Activated naive CD4-positive, alpha-beta T cell (primary cell): ENCODE measurements at places on chromosomes 1 and 21.

DNA sequence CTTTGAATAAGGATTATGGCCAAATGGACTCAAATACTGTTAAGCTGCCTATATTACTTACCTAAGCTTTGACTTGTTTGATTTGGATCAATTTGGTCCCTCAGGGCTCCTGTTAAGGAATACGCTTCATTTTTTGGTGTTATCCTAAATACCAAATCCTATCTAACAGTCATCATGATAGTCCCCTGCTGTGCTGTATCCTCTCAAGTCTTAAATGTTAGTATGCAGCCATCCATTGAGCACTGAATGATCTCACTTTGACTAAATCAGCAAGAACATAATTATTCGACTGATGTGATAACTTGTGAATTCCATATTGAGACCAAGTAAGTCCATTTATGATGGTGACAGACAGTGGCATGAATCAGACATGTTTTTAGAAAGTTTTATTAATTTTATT, 53.1 kb upstream of the ATF3 start:
- no peak for DNase-seq

DNA sequence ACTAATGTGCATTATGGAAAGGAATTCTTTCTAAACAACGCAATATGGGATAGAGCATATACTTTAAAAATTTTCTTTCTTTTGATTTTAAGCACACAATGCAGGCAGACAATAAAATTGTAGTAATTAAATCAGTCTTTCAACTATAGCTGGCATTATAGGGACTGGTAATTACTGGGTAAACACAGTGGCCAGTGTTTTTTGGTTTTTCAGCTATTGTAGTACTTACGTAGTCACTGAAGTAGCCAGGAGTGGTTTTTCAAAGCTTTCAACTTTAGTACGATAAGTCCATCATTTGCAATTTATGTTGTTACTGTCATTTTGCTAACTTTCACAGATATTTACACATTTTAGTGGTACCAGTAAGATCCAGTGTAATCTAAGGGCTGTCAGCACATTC, 50.6 kb downstream of the RAB3GAP2 start:
- DNase-seq = no peak

GRCh38 chr1:12518931-12519692, 98.9 kb downstream of the DHRS3 start:
- DNase-seq = no peak

DNA sequence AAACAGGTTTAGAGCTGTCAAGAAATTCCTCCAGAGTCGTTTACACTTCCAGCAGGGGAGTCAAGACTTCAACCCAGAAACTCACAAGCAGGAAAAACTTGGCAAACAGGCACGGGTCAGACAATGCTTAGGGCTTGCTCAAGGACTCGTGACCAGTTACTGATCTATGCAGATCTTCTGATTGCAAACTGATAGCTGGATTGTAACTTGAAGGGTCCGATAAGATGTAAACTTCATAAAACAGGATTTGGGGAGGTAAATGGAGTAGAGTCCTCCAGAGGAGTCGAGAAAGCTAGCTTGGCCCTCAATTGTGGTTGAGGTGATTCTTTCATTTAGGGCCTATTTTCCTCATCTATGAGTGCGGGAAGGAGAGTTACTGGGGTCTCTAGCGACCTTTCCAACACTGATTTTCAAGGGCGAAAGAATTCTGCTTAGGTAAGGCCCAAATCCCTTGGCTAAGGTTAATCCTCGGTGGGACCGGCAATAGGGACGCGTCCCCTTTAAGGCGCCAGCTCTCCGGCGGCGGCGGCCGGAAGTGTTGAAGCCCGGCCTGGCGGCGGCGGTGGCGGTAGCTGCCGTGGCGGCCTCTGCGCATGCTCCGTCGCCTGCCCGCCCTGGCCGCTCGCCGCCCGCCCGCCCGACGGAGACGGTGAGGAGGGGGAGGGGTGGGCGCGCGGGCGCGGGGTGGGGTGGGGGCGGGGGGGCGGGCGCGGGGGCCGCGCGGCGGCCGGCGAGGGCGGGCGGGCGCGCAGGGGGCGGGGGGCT, at the start of gene GMEB1:
Gene GMEB1, plus strand, starts transcription at position 594 of the 765 bp plus-strand sequence. CDS start 14,829 bp downstream, outside the sequence.
- peak; percentile 72 for DNase-seq

- no peak for DNase-seq
Observed at GRCh38 chr1:113780374-113781146, 21.3 kb upstream of the PHTF1 start.
